Sigmoid colon (tissue), 7 donors: ENCODE measurements at places on chromosomes 1 and 21. TPM values are rescaled to one million over a fixed set of nuclear protein-coding genes. Genes with fewer than 3 reads are reported as not detected.

- no peak for DNase-seq
These were observed 69.4 kb downstream of the ALG14 start for GRCh38 chr1:95003433-95003738.

DNA sequence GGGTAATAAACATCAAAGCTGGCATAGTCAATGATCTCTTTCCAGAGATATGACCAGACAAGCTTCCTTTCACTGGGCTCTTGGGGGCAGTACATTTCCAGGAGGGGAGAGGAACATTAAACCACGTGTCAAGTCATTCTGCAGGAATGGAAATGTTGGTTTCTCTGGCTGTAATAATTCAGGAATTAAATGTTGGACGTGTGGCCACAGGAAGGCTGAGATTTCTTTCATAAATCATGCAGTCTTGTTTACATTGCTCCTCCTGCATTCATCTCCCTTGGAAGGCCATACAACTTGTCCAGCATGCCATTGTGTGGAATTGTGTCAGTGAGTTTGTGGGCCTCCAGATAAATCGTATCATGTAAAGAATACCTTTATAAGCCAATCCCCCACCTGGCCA is 259.2 kb downstream of the ADGRL2 start:
- DNase-seq = no peak

- no peak for DNase-seq
These were observed 401.5 kb downstream of the DSCAM start for GRCh38 chr21:40445349-40445921.

Gene ANGPTL3
- total RNA-seq = not detected

GRCh38 chr1:184101141-184101540 is 49.6 kb downstream of the TSEN15 start:
- DNase-seq = no peak

- no peak for DNase-seq
These were observed 17.9 kb upstream of the ABCG1 start for GRCh38 chr21:42200906-42201614.

GRCh38 chr1:33182401-33182841 is 578 bp upstream of the TRIM62 start:
- DNase-seq = peak; percentile 74

Gene TATDN3
- total RNA-seq = 13.5 TPM

Gene MAB21L3
- under 0.01 TPM for total RNA-seq

- DNase-seq = no peak
These were observed 14.5 kb upstream of the RPS8 start for GRCh38 chr1:44760876-44761275.

DNA sequence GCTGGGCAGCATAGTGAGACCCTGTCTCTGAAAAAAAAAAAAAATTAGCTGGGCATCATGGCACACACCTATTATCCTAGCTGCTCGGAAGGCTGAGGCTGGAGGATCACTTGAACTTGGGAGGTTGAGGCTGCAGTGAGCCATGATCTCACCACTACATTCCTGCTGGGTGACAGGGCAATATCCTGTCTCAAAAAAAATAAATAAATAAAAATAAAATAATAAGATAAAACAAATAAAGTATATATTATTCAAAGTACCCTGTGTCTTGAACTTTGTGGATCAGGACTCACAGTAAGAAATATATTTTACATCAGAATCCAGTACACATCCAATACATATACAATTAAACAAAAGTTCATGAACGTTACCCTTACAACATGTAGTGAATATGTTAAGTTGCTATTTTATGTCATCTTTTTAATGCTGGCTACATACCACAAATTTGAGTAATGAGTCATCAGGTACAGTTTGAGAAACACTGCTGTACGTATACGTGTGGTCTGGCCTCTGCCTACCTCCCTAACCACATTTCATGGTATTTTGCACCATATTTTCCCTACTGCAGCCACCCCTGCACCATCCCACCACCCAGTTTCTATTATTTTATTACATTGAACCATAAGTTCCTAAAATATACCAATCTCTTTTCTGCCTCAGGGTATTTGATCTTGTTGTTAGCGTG is 4.4 kb downstream of the NME7 start:
- no peak for DNase-seq

DNA sequence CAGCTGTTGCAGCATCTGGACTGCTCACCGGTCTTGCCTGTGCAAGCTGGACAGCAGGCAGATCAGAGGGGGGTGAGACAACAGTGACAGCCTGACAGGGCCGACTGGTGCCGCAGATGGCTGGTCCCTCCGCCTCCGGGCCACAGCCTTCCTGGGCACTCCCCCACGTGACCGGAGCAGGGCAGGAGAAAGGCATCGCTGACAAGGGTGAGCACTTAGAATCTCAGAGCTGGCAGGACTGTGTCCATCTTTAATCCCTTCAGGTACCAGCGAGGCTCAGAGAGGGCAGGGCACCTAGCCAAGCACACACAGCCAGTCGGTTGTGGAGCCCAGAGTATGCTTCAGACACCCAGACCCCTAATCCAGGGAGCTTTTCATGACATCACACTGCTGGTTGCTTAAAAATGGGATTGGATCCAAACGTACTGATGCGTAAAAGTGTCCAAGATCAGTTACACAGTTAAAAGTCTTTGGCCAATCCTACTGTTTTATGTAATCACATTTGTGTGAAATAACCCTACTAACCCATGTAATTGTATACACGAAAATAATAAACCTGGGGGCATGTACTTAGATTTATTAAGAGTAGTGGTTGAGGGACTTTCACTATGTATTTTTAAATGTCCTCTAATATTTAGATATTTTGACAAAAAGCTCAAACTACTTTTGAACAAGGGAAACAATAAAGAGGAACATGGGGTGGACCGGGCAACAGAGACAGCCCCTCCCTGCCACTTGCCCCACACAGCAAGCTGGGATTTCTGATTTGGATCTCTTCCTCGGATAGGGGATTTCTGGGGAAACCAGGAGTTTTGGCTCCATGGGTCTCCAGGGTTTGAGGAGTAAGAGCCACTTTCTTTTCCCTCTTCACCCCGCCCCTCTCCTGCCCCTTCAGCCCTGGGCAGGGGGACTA is 758 bp upstream of the CNTN2 start:
- DNase-seq = no peak

Gene GBP7
- not detected for total RNA-seq

- DNase-seq = no peak
These were observed 2.3 kb downstream of the GJB4 start for GRCh38 chr1:34761776-34762307.

- no peak for DNase-seq
These were observed 148.7 kb upstream of the SPAG17 start for GRCh38 chr1:118333601-118334210.

- no peak for DNase-seq
These were observed 27.0 kb downstream of the TNN start for GRCh38 chr1:175094626-175095025.

DNA sequence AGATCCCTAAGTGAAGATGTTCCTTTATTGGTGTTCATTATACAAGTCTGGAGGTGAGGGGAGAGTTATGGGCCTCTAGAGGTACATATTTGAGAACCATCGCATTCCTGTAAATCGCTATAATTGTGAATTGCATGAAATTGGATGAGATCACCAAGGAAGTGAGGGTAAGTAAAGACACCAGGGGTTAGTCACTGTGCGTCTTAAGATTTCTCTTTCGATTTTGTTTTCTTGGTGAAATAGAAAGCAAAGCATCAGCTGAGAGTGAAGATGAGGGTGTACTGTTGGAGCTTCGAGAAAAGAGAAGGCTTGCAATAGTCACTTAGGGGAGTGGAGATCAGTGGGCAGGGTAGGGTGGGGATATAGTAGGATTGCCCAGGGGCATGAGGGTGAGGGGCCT is 82.1 kb downstream of the RAVER2 start:
- DNase-seq = no peak

DNA sequence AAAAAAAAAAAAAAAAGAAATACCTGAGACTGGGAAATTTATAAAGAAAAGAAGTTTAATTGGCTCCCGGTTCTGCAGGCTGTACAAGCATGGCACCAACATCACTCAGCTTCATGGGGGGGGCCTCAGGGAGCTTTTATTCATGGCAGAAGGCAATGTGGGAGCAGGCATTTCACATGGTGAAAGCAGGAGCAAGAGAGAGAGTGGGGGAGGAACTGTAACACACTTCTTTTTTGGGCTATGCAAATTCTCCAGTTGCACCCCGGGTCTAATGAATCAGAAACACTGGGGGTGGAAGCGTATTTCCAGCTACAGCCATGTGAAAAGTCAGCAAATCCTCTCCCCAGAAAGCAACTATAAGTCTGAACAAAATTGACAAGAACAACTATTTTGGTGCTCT is 11.8 kb upstream of the SOD1 start:
- no peak for DNase-seq

Gene TMEM125
- not detected for total RNA-seq
